Activated T-helper 2 cell treated with anti-CD3 and anti-CD28 coated beads, Interferon-gamma antibody, Interleukin-2, Interleukin-4, amounts not matched to agents 10 μg/mL and 5 μg/mL and 100 μg/mL, durations not matched to agents 14 hours and 24 hours and 36 hours (primary cell): ENCODE measurements at places on chromosomes 6 and 20. TPM values are rescaled to one million over a fixed set of nuclear protein-coding genes. Genes with fewer than 3 reads are reported as not detected.

GRCh38 chr6:14709066-14709670 is 536.7 kb upstream of the JARID2 start:
- H3K27ac ChIP-seq, result no peak overlapping the region
- H3K4me3 ChIP-seq, result no peak overlapping the region
- no peak for DNase-seq
- peaks cover 1% of the 10 kb centered on the region for H3K36me3 ChIP-seq
- peaks cover 60% of the 10 kb centered on the region for H3K4me1 ChIP-seq

DNA sequence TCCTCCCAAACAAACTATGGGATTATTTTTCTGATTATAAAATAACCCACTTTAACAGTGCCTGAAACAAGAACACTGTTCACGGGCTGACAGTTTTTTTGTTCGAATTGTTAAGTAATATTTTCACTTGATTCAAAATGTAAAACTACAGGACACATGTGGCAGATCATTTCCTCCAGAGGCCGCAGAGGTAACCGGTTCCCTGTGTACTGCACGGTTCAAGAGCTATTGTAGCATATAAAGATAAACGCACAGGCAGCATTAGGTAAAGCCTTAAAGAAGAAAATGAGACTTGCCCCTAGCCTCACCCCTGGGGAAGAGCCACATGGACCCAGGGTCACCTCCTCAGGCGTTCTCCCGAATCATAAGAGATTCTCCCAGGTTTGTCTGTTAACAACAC is 181.3 kb upstream of the AFDN start:
- no peaks in the 10 kb centered on the region for H3K36me3 ChIP-seq
- H3K27ac ChIP-seq, result no peak overlapping the region
- DNase-seq, result no peak
- no peak overlapping the region for H3K4me3 ChIP-seq
- no peaks in the 10 kb centered on the region for H3K4me1 ChIP-seq
- peaks cover 1% of the 10 kb centered on the region for H3K27me3 ChIP-seq

DNA sequence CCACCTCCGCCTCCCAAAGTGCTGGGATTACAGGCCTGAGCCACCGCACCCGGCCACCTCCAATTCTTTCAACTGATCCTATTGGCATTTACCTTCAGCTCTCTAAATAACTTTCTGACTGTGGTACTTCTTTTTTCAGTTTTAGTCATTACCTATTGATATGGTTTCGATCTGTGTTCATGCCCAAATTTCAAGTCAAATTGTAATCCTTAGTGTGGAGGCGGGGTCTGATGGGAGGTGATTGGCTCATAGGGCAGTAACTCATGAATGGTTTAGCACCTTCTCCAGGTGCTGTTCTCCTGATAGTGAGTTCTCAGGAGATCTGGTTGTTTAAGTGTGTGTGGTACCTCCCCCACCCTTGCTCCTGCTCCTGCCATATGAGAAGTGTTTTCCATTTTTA is 140.9 kb downstream of the LPA start:
- no peak overlapping the region for H3K27ac ChIP-seq
- no peak for DNase-seq
- no peak overlapping the region for H3K4me3 ChIP-seq
- H3K36me3 ChIP-seq, result no peaks in the 10 kb centered on the region

DNA sequence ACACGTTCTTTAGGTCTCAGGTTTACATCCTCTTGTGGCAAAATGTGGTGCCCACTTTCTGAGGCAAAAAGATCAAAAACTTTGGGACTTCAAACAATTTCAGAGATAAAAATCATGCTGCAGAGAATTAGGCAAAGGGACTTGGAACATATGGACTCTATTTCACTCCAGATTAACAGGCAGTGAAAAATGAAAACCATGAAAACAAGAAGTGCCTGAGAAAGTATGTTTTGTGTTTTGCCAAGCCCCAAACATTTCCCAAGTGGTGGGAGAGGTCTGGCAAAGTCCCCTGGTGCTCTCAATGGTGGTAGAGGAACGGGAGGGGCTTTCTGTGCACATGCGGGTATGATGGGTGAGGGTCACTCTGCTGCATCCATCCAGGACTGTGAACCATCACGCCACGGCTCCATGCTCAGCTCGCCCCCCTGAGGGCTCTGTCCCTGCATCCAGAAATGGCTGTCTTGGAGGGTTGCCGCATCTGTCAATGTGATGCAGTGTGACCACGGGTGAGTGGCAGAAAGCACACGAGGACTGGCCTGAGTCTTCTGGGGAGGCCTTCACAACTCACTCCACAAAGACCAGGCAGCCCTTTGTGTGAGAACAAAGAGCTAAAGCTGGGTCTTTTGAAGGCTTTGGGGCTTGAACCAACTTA is 43.2 kb upstream of the TBC1D7 start:
- H3K4me1 ChIP-seq, result peaks cover 15% of the 10 kb centered on the region
- H3K27me3 ChIP-seq, result no peaks in the 10 kb centered on the region
- H3K36me3 ChIP-seq, result no peaks in the 10 kb centered on the region
- DNase-seq, result no peak
- no peak overlapping the region for H3K27ac ChIP-seq

DNA sequence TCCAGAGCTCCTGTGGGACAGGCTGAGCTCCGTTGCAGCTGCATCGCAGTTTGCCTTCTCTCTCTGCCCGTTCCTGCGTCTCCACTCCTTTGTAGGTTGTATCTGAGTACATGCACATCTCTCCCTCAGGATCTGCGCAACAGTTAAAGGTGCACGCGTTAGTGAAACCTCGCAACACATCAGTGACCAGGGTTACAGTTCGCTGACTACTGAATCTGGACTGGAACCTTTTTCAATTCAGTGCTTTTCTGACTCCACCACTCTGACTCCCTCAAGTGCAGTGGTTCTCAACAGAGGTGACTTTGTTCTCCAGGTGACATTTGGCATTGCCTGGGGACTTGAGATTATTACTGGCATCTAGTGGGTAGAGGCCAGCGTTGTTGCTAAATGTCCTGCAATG is 44.0 kb downstream of the UST start:
- no peak overlapping the region for H3K4me3 ChIP-seq
- no peak overlapping the region for H3K27ac ChIP-seq
- H3K4me1 ChIP-seq, result no peaks in the 10 kb centered on the region
- peaks cover 28% of the 10 kb centered on the region for H3K27me3 ChIP-seq
- DNase-seq, result no peak

- DNase-seq, result no peak
- no peak overlapping the region for H3K27ac ChIP-seq
- H3K36me3 ChIP-seq, result no peaks in the 10 kb centered on the region
Observed at GRCh38 chr20:59821788-59822187, 111.6 kb downstream of the SYCP2 start.

DNA sequence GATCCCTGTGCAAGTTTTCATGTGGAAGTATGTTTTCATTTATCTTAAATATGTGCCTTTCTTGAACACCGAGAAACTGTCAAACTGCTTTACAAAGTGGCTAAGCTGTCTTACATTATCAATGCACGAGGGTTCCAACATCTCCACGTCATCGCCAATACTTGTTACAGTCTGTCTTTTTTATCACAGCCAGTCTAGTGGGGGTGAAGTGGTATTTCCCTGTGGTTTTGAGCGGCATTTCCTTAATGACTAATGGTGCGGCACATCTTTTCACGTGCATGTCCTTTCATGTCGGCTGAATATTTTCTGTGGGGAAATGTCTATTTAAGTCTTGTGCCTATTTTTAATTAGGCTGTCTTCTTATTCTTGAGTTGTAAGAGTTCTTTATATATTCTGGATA is 280.4 kb downstream of the FOXC1 start:
- no peak for DNase-seq
- no peaks in the 10 kb centered on the region for H3K36me3 ChIP-seq
- no peak overlapping the region for H3K27ac ChIP-seq
- no peak overlapping the region for H3K4me3 ChIP-seq
- no peaks in the 10 kb centered on the region for H3K27me3 ChIP-seq

- no peak for DNase-seq
- no peak overlapping the region for H3K4me3 ChIP-seq
- H3K27ac ChIP-seq, result no peak overlapping the region
- H3K4me1 ChIP-seq, result no peaks in the 10 kb centered on the region
- H3K36me3 ChIP-seq, result no peaks in the 10 kb centered on the region
- no peaks in the 10 kb centered on the region for H3K27me3 ChIP-seq
Observed at GRCh38 chr6:127630800-127631199, 53.8 kb downstream of the C6orf58 start.

Gene SLC17A3
- total RNA-seq, result 1.6 TPM in 2 replicates

DNA sequence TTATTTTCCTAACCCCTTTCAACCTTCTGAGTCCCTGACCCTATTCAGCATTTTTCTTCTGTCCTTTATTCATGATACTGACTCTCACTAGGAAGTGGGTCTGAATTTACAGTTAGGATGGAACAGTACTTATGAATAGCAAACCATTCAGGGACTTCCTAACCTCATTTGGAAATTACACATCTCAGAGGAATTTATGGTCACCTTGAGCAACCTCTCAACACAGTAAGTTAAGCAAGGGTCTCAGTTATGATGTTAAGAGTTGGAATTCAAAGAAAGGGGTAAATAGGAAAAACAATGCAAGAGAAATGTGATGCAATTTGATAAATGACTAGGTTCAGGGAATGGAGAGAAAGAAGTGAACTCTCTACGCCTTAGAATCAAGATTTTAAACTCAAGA is 97.3 kb downstream of the GPR6 start:
- no peak overlapping the region for H3K4me3 ChIP-seq
- H3K36me3 ChIP-seq, result no peaks in the 10 kb centered on the region
- H3K27ac ChIP-seq, result no peak overlapping the region
- no peaks in the 10 kb centered on the region for H3K4me1 ChIP-seq
- H3K27me3 ChIP-seq, result peaks cover 16% of the 10 kb centered on the region

DNA sequence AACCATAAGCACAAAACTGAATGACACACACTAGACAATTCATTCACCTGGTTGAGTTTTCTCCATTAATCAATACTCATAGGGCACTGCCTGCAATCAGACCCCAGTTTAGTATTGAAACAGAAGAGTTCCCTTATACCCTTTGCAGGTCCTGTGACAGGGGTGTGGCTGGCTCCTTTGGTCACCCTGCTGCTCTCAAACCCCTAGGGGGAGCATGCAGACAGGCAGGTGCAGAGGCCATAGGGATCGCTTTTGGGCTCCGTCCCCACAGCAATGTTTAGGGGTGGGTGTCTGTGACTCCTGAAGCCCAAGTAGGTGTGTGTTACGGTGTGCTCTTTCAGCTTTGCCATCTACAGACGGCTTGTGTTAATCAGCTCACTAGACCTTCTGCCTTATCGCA is 210.4 kb downstream of the CENPW start:
- no peak for DNase-seq
- H3K4me3 ChIP-seq, result no peak overlapping the region
- no peak overlapping the region for H3K27ac ChIP-seq
- H3K27me3 ChIP-seq, result no peaks in the 10 kb centered on the region

- H3K27me3 ChIP-seq, result no peaks in the 10 kb centered on the region
- no peaks in the 10 kb centered on the region for H3K36me3 ChIP-seq
Observed at GRCh38 chr6:26267083-26267589, 97.9 kb upstream of the BTN3A2 start.

Gene TFAP2B
- total RNA-seq, result not detected in 2 replicates

Gene TCF21
- not detected in 2 replicates for total RNA-seq

DNA sequence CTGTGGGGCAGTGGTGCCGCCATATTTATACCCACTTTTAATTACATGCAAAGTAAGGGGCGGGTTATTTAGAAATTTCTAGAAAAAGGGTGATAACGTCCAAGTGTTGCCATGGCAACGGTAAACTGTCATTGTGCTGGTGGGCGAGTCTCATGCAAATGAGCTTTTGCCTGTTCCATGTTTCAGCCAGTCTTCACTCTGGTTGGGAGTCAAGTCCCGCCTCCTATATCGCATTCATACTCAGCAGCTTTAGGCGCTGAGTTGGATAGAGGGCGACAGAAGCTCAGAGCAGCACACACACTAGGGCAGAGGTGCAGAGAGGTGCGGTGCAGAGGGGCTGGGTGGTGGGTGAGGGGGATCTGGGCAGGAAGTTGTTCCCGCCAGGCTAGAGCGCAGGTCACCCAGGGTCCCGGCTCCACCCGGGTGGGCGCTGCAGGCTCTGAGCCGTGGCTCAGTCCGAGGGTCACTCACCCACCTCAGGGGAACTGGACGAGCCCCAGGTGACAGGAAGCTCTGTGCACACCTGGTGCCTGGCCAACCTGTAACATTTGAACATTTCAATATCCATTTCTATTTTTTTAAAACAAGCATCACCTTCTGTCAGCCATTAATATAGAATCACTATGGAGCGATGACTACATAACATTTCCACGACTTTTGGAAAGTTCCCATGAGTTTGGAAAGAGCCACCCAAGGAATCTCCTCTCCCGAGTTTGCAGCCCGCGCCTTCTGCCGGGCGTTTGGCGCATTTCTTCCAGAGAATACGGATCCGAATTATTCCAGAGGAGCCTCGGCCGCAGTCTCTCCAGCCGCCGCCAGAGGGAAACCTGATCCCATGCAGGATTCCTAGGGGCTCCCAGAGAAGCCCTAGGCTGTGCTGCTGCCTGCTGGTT is 89.1 kb upstream of the PHACTR3 start:
- no peaks in the 10 kb centered on the region for H3K36me3 ChIP-seq
- no peak for DNase-seq
- no peak overlapping the region for H3K4me3 ChIP-seq
- no peaks in the 10 kb centered on the region for H3K4me1 ChIP-seq
- peaks cover 22% of the 10 kb centered on the region for H3K27me3 ChIP-seq

GRCh38 chr6:43912598-43913371 is 142.8 kb downstream of the VEGFA start:
- no peak overlapping the region for H3K27ac ChIP-seq
- H3K36me3 ChIP-seq, result no peaks in the 10 kb centered on the region
- no peak for DNase-seq
- no peaks in the 10 kb centered on the region for H3K4me1 ChIP-seq
- no peak overlapping the region for H3K4me3 ChIP-seq

Gene ADAM33
- total RNA-seq, result not detected in 2 replicates

GRCh38 chr20:137668-138490 is 4.5 kb upstream of the DEFB126 start:
- H3K4me3 ChIP-seq, result no peak overlapping the region
- no peaks in the 10 kb centered on the region for H3K4me1 ChIP-seq
- no peaks in the 10 kb centered on the region for H3K36me3 ChIP-seq
- no peak overlapping the region for H3K27ac ChIP-seq
- H3K27me3 ChIP-seq, result peaks cover 13% of the 10 kb centered on the region
- no peak for DNase-seq

DNA sequence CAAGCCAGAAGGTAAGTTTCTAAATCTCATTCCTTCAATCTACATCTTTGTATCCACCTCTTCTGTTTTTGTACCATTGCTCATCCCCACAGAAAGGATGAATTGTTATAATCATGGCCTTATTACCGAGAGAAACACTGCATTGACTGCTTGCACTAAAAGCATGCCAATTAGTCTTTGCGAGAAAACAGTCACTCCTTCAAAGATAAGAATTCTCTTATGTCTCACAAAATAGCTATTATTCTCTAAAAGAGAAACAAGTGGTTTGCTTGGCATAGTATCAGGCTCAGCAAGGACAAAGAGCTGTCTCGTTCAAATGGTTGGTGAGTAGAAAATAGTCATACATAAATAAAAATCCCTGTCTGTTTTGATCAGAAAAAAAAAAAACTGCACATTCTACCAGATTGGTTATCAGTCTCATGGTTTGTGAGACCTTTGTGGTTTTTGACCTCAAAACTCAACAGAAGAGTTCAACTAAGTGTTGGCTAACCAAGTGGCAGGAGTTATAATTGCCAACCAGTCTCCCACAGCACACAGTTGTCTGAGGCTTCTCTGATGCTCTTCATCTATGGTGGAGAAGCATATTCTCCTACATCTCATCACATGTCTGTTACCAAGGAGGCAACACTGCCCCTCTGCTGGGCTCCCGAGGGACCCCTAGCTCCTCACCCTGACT is 35.1 kb upstream of the ARMH2 start:
- H3K4me3 ChIP-seq, result no peak overlapping the region
- DNase-seq, result no peak
- peaks cover 77% of the 10 kb centered on the region for H3K36me3 ChIP-seq
- no peaks in the 10 kb centered on the region for H3K27me3 ChIP-seq

Gene MAP7
- total RNA-seq, result 0.94 and 1.2 TPM in 2 replicates
